ENCODE measurements at places on chromosomes 5 and 9.

DNA sequence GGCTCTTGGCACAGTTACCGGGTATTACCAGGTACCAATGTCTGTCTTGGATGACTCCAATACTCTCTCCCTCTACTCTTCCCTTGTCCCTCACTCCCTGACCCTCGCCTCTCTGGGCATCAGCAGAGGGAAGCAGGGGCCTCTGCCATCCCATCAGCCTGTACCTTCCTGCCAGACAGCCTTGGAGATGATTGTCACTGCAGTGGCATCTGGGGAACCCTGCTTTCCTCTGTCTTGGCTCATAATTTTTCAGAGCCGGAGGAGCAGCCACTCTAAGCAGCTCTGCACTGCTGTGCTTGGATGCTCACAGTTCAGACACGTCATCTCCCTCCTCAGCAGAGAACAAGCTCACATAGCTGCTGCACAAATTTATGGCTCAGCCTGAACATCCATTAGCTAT lies 274.1 kb downstream of the SMARCA2 start:
- no peak for DNase-seq

DNA sequence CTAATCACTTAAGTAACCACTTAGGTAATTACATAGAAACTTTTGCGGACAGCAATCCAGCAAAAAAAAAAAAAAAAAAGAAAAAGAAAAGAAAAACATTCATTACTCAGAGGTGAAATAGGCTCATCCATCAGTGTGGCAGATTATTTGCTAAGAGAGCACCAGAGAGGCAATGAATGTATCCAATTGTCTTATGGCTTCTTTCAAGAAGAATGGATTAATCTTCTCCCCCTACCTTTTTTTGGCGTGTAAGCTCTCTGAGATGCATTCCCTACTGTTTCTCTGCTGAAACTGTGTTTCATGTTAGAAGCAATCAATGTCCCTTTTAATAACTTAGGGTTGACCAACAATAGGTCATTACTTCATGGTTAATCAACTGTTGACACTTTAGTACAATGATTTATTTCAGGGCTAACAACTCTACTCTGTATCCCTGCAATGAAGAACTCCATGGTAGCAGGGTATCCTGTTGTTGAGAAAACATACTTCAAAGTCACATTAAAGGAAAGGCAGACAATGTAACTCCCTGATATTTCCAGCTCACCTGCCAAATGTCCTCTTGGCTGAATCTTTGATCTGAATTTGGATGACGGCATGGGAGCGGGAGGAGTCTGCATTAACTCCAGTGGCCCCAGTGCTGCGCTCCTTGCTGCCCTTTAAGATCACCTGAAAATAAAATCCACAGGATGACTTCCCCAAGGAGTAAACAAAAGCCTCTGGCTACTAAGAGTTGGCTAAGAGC lies 57.6 kb downstream of the KIF24 start:
- DNase-seq = no peak

- no peak for DNase-seq
These were observed 240.2 kb upstream of the GLRA1 start for GRCh38 chr5:152164860-152165259.

GRCh38 chr9:87336407-87336806 lies 161.3 kb upstream of the DAPK1 start:
- no peak for DNase-seq

GRCh38 chr9:3740690-3741419 lies 215.1 kb upstream of the RFX3 start:
- DNase-seq = no peak

GRCh38 chr9:109981091-109981490 lies 201.1 kb downstream of the PALM2AKAP2 start:
- DNase-seq = no peak

DNA sequence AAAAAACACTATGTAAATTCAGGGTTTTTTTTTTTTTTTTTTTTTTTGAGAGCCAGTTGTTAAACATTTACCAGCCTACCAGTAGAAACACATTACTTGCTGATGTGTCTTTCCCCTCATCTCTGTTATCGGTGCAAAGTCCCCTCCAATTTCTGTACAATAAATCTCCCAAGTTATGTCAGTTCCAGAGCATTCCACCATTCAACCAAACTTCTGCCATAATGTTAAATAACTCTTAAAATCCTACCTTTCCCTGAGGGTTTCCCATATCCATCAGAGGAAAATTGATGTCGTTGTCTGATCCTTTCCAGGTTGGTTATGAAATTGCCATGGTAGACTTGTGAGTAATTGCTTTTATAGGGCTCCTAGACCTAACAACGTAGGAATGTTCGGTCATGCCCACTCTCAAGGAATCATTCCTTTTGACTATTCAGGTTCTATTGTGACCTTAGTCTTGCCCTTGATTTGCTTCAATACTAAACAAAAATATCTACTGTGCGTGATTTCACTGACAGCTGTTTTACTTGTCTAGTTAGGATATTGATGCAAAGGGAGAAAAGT lies 5.6 kb upstream of the PPP2R2B start:
- no peak for DNase-seq

DNA sequence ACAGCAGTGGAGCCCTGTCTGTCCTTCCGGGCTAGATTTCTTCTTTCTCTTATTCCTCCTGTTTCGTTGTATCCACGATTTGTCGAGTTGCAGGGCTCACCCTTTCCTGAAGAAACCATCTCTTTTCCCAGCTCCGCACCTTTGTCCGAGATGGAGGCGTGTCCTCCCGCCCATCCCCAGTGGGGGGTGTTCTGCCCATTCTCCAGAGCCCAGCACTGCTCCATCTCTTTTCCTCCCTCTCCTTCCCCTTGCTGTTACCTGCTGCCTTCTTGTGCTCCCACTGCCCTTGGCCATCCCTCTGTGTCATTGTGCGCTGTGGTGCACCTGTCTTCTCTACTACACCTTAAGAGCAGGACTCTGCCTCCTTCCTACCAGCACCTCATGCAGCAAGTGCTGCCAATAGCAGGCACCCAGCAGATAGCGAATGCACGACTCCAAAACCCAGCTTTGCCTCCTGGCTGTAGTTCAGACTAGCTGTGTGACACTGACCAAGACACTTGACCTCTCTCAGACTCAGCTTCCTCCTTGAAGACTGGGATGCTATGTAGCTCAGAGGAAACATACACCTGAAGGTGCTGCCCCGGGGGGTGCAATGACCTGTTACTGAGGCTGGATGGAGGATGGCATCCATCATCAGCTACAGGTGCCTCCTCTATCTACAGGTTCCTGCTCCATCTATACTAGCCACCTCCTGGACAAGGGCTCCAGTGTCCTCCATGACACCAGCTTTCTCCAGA lies 8.9 kb downstream of the OR13J1 start:
- no peak for DNase-seq

- DNase-seq = peak; percentile 79
These were observed 65.0 kb upstream of the ANGPTL2 start for GRCh38 chr9:127187231-127187956.

DNA sequence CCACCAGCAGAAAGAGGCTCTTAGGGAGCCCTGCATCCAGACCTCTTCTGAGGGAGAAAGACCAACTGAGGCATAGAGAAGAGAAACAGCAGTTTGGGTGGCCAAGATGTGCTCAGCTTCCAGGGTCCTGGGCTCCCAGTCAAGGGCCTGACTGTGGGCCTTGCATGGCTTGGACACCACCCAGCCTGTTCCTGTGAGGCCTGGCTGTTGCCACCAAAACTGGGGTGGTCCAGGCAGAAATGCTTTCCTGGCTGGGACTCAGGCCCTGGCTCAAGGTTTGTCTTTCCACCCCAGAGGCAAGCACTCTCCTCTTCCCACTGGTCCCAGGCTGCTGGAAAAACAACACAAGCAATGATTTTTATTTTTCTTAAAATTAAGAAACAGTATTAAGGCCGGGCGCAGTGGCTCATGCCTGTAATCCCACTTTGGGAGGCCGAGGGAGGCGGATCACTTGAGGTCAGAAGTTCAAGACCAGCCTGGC lies 13.3 kb downstream of the MYOZ3 start:
- DNase-seq = peak; percentile 86

DNA sequence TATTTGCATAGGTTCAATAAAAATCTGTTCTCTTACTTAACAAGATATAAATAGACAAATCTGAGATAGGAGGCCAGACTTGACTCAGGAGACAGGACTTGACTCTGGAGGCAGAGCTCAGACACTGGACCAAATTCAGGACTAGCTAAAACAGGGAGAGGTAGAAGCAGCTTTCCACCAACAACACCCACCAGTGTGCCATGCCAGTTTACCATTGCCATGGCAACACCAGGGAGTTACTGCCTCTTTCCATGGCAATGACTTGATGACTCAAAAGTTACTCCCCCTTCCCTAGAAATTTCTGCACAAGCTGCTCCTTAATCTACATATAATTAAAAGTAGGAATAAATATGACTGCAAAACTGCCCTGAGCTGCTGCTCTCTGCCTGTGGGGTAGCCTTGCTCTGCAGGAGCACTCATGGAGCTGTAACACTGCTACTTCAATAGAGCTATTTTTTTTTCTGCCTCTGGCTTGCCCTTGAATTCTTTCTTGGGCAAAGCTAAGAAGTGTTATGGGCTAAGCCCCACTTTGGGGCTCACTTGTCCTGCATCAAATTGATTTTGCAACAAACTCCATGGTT lies 473.0 kb downstream of the PLK2 start:
- no peak for DNase-seq

DNA sequence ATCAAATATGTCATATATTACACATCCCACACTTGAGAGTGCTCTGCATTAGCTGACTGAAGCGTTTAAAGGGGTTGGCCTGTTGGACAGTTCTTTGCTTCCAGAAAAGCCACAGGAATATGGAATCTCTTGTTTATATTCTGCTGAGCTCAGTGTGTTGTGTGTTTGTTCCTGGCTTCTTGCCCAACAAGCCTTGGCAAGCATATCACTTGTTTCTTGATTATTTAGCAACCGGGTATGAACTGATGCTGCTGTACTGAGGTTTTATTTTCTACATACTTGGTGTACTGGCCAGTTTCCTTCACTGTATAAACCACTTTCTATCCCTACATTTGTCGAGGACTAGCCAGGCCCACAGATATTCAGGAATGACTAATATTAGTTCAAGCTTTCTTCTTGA lies 378.9 kb downstream of the KCTD16 start:
- no peak for DNase-seq

DNA sequence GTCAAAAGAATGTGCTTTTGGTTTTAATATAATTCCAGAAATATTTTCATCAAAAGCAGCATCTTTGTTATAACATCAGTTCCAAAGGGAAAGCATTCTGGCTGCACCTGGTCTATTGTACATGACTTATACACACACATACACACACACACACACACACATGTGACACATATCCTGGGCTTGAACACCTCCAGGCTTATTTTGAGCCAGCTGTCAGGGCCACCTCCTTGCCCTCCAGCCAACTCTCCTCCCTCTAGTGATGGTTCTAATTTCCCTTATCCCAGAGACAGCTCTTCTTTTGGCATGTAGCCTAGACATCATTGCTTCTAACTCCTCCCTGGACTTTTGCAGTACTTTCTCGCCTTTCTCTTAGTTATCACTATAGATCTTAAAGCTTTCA lies 115.0 kb downstream of the PIK3R1 start:
- DNase-seq = no peak

DNA sequence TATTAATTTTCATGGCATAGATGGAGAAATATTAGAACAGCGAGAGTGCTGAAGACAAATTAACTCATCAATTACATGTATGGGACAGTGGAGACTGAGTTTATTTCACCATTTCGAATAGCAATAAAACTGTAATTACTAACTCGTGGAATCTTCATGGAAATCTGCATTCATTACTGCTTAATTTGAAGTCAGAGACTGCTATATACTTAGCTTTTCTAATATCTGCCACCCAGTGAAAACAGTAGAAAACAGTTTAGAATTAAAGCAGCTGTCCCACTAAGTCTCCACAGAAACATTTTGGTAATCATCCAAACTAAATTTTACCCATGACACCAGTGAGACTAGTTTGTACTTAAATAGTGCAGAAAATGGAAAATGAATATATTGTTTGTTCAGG lies 56.8 kb downstream of the IZUMO3 start:
- DNase-seq = no peak

- DNase-seq = no peak
These were observed 21.8 kb upstream of the FKTN start for GRCh38 chr9:105535920-105536668.

DNA sequence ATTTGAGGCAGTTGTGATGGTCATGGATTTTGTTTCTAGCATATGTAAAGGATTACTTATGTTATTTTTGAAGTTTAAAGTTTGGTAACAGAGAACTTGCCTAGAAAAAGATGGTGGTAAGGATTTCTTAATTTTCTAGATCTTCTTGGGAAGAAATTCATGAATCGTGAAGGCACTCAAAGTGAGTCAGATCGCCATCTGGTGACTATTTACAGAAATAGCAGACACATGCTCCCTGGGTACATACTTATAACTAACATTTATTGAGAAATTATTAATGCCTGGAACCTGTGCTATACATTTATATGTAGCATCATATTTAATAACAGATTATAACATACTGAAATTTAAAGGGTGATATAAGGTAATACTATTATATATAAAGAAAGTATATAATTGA lies 299.7 kb downstream of the IZUMO3 start:
- no peak for DNase-seq

DNA sequence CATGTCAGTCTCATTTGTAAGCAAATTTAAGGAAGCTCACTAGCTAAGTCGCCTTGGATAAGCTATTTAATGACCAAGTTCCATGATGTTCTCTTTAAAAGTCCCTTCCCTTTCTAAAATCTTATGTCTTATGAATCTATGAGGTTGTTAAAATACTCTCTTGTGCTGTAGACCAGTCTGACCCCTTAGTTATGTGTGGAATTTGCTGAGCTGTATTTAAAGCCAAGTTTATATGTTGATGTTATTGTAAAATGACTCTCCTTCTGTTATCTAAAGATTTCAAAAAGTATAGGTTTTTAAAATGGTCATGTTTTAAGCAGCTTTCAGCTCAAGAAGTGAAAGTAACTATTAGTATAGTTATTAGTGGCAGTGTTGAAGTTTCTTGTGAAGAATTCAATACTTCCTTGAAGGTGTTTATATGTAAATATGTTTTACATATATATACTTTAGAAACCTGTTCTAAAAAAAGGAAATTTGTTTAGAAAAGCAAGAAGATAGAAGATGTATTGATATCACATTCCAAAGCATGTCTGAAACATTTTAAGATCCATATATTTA lies 92.2 kb downstream of the CDC42SE2 start:
- DNase-seq = no peak

DNA sequence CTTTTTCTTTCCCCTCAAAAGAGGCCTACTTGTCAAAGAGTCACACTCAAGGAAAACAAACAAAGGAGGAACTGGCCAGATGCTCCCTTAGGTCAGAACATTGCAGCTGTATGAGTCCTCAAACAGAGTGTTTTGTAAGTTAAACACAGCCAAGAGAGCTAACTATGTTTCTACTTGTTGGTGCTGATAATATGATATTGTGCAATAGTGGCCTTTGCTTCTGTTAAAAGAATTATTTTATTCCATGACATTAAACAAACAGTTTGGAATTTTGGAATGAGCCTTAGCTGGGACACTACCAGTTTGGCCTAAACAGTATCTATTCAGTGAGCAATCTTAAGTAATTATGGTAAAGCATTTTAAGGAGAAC lies 56.0 kb upstream of the TPD52L3 start:
- DNase-seq = no peak

Measured in SJSA1 (cell line).